ENCODE measurements at places on chromosomes 3 and 15.

DNA sequence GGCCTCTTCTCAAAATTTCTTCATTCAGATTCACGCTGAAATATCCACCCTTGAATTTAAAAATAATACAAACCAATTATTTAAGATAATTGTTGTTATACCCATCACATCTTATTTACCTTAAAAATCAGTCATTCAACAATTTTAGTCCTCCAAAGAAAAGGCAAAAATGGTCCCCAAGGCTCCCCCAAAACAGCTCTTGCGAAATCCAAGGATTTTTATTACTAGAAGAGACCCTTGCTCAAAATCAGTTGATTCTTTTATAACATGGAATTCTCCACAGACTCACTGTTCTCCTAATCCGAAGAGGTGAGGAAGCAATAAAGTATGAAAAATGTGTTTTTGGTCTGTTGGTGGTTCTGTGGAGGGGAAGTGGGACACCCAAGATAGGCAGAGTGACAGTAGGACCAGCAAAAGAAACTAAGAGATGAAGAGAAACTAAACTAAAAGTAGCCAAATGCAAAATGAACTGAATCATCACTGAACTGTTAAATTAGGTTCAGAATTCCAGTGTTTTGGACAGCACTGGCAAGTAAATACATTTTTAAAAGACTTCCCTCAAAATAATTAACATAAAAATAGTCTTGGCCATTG, 19.1 kb upstream of the PLCH1 start:
- no peak for DNase-seq

DNA sequence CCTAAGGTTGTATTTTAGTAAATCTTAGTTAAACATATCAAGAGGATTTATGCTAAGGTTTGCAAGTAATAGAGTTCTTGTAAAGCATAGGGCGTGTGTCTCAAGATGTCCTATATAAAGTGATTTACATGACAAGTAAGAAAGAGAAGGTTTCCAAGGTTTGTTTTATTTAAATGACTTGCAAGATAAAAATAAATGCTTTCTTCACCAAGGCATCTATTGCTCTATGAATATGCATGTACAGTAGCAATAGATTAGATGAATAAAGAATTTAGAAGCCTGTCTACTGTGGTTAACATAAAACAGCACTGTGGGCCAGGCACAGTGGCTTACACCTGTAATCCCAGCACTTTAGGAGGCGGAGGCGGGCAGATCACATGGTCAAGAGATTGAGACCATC, 466.4 kb upstream of the IL12A start:
- DNase-seq = no peak

DNA sequence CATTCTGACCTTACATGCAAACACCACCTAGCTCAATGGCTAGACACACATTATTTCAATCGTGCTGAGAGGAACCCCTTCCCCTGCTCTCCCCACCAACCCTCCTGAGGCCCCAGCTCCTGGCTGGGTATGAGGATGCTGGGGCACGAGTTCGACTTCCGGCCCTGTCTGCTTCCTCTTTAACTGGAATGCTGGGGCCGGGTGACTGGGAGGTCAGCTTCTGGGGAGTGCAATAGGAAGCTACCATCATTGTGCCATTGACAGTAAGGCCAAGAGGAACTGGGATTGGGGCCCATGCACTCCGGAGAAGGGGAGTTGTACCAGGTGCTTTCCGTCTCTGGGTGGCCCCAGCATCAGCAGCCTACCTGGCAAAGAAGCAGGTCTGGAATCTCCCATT, 15.6 kb upstream of the TLE3 start:
- DNase-seq = no peak

DNA sequence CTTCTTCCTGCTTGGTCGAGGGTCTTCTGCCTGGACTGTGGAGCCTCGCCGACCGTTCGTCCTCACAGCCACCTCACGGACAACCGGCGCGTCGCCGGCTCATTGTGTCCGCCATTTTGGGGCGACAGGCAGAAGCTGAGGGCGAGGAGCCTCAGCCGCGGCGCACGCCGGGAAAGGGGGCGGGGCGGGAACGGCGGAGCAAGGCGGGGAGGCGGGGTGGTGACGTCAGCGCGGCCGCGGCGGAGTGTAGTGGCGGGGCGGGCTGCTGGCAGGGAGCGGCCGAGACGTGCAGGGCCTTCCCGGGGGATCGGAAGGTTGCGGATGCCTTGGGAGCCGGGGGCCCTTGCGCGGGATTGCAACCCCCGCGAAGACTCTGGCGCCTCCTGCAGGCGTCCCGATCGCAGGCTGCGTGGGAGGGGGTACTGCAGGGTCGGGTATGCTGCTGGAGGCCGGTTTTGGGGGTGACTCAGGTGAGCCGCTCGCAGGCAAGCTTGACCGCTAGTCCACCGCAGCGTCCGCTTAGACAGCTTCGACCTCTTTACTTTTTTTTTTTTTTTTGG, at the start of gene WDR82:
TSS of gene WDR82 (minus strand) at position 140 of the 560 bp plus-strand sequence. CDS start 288 bp downstream, outside the sequence.
- DNase-seq = peak; percentile 93

DNA sequence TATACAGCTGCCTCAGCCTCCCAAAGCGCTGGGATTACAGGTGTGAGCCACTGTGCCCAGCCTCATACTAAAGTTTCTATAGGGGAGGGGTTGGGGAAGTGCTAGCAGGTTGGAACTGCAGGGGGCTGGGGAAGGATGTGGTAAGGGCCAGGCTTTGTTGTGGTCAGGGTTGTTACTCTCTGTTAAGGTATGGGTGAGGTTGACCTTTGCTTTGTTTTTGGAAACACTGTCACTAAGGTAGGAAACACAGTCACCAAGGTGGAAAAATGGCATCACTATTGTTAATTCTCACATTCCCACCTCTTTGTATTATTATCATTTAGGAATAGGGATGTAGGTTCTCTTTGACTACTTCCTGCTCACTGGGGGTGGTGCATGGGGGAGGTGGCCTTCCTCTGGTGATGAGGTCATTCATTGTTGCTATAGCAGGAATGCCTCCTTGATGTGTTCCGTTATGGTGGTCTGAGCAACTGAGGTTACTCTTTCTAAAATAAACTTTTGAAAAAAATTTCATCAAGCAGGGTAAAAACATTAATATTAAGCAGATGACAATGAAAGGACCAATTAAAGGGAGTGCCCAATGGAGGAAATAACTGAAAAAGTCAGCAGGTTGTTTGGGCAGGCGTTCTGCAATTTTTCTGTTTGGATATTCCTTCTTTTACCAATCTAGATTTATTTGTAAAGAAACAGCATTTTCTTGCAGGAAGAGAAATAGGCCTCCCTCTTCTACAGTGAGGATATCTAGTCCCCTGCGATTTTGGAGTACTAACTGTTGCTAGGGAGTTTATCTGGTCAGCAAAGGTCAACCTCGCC, 150.5 kb downstream of the WDR76 start:
- DNase-seq = no peak

DNA sequence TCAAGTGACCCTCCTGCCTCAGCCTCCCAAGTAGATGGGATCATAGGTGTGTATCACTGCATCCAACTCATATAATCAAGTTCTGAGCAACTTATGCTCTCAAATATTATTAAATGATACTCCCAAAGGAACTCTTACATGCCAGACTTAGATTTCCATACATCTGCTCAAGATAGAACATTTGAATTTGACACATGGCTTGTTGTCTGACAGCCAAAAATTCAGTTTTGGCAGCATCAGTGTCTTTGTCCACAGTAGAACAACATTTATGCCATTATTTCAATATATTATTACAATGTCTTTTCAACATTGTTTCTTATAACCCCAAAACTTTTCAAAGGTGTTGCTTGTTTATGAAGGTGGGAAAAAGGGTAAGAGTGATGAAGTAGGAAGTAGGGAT, 116.2 kb downstream of the SUCNR1 start:
- no peak for DNase-seq

GRCh38 chr3:172047567-172048115, 8.3 kb downstream of the FNDC3B start:
- DNase-seq = no peak

GRCh38 chr3:37849146-37849923, 12.3 kb upstream of the CTDSPL start:
- DNase-seq = peak; percentile 32

DNA sequence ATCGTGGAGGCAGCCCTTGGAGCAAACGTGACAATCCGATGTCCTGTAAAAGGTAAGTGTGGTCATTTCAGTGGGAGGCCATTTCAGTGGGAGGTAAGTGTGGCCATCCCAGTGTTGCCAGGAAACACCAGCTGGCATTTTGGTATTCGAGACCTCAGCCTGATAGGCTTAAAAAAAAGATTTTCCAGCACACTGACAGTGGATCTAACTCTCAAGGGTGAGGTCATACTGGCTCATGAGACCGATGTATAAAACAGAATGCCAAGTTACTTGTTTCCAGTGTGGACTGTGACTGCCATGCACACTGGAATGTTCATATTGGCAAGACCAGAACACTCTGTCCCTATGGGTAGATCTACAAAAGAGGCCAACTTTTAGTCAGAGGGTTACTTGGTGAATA, 244.4 kb upstream of the GOLGA6L4 start:
- no peak for DNase-seq

DNA sequence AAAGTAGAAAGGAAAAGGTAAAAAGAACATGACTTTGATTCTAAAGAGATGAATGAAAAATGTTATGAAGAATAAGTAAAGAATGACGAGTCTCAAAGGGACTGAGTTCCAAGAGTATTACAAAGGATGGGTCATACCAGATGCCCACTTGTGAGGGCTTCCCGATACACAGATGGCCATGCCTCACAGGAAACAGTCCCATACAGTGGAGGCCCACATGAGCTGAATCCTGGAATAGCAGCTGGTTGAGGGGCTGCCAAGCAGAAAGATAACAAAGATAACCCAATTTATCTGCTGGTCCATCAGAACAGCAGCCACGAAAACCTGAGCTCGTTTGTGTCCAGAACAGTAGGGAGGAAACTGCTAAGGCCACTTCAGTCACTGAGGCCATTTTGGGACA, 3.7 kb downstream of the SSR3 start:
- DNase-seq = peak; percentile 74

GRCh38 chr3:48565591-48566400, 2.2 kb upstream of the UCN2 start:
- DNase-seq = peak; percentile 88

GRCh38 chr3:31714495-31715280, 182.0 kb downstream of the STT3B start:
- DNase-seq = no peak

DNA sequence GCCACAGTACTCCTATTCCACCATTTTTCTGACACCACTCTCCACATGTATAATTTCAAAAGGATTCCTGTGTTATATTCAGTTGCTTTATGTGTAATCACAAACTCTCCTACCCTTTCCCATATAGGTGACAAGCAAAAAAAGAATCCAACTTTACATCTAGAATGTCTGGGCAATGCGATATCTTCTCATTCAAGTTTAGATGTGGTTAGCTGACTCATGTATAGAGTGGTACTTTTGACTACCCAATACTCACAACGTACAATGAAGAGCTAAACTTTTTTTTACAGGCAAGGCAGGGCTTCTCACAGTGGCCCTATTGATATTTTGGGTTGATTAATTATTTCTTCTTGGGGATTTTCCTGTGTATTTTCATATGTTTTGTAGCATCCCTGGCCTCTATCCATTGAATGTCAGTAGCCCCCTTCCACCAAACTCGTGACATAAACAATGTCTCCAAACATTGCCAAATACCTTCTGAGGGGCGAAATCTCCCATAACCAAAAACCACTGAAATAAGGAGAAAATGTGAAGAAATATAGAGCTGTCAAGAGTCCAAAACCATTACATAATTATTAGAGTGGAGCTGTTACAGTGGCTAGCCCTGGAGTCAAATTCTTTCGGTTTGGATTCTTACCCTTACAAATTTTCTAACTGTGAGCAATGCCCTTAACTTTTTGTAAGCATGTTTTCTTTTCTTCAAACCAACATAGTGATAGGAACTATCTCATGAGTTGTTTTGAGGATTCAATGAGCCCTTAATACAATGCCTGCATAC, 342.6 kb downstream of the NSUN3 start:
- no peak for DNase-seq

DNA sequence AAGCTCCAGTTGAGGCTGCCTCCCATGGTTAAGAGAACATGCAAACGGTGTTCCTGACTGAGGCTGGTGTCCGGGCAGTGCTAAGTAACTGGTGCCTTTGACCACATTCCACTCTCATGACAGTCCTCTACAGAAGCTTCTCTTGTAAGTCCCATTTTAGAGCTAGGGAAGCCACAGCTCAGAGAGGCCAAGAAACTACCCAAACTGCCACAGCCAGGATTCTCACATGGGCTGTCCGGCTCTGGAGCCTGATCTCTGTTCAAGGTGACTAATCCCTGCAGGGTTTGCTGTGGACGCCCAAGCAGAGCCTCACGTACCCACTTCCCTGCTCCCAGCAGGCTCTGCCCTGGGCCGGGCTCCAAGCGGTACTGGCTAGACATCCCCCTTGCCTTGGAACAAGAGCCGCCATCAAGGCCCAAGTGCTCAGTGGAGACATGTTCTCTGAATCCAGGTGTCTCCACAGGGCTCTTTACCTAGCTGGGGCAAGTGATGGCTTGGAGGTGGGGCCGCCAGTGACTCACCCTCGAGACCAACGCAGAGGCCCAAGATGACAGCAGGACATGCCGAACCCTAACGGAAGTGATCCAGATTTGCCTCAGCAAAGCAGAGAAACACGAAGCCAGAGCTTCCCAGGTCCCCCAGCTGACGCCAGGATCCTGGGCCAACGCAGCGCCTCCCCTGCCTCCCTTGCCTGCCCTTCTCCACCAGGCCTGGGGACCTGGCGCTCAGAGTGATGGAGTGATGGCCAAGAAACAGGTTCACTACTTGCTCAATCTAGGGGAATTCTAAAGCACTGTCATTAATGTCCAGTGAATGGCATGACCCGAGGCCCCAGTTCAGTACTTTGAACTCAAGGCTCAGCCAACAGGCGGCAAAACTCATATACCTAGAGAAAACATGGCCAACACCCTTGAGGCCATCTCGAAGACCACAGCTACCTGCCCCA, 24.4 kb downstream of the KLHL25 start:
- peak; percentile 66 for DNase-seq

DNA sequence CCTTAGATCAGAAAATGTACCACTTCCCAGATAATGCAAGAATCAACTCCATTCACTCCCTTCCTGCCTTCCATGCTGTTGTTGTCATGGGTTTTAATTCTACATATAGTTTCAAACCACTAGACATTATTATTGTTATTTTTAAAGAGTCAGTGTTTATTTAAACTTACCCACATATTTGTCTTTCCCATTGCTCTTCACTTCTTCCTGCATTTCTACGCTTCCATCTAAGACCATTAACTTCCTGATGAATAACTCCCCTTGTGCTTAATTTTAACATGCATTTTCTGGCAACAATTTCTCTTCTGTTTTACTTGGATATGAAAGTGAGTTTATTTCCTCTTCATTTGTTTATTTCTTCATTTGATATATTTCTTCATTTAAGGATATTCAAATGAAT, 127.1 kb upstream of the FHIT start:
- DNase-seq = peak; percentile 10

DNA sequence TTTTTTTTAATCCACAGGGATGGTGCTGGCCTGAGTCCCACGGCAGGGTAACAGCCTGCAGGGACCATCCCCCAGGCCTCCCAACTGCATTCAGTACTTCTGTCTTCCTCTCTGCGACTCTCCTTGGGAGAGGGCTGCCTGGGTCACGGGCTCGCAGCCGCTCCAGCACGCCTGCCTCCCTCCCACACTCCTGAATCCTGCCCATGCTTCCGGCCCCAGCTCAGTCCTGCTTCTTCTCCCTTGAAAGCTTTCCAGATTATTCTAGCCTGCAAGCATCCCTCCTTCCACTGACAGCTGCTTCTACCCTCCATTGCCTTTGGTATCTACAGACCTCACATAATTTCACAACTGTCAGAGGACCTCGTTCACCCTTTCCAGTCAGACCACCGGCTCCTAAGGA, 32.4 kb downstream of the MEGF11 start:
- no peak for DNase-seq

GRCh38 chr3:4751502-4752101, 227.6 kb upstream of the BHLHE40 start:
- peak; percentile 82 for DNase-seq

- DNase-seq = no peak
Observed at GRCh38 chr3:57234613-57235575, 7.4 kb downstream of the APPL1 start.

- no peak for DNase-seq
Observed at GRCh38 chr15:35215093-35215492, 130.0 kb upstream of the NANOGP8 start.
